Fibroblast of pulmonary artery (primary cell): ENCODE measurements at places on chromosomes 3 and 15.
A peak's percentile ranks its signal among the peaks of the same experiment; 100 is the strongest.

DNA sequence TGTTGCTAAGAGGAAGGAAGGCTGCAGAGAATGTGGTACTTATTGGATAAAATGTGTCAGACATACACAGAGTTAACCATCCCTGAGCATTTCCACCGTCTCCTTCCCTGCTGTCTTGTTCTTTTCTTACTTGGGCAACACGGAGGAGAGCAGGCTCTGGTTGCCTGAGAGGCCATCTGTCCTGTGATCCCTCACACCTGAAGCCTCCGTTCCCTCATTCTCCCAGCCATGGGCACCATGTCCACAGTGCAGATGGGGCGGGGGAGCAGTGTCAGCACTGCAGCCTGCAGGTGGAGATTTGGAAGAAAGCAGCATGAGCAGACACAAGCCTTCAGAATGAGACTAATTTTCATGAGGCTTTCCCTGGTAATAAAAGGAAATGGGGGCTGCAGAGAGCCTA is 133.7 kb downstream of the CHCHD6 start:
- DNase-seq: no peak

DNA sequence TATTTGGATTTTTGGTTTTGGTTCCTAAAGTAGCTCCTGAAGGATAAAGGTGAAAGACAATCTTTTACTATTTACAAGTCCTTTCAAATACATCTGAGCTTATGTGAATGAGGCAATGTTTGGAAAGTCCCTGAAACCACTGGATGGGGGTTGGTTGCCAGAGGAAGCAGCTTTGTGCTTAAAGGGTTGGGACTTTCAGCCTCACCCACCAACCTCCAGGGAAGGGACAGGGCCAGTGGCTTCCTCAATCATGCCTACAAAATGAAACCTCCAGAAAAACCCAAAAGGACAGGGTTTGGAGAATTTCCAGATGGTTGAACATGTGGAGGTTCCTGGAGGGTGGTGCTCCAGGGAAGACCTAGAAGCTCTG is 20.9 kb upstream of the ABHD17C start:
- DNase-seq: peak; percentile 59

GRCh38 chr15:45165536-45165935 is 22.2 kb downstream of the SHF start:
- no peak for DNase-seq

DNA sequence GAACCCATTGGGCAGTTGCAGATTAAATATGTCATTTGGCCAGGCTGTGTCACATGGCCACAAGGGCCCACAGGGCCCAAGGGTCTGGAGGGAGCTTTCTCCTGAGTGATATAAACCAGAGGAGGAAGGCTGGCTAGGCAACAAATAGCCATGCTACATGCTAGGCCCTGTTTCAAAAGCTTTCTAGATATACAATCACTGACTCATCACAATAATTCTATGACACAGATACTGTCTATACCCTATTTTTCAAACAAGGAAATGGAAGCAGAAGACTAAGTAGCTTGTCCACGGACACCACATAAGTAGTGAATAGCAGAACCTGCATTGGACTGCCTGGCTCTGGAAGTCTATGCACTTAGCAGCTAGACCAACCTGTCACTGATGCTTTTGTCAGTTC is 625.4 kb downstream of the NTRK3 start:
- DNase-seq: peak; percentile 4
